Esophagus muscularis mucosa (tissue), 4 donors: ENCODE measurements at places on chromosomes 13 and 19. TPM values are rescaled to one million over a fixed set of nuclear protein-coding genes. Genes with fewer than 3 reads are reported as not detected.

CYP4F3 gene
- total RNA-seq: 0.06 TPM

ZNF136 gene
- 8.9 TPM for total RNA-seq

DNA sequence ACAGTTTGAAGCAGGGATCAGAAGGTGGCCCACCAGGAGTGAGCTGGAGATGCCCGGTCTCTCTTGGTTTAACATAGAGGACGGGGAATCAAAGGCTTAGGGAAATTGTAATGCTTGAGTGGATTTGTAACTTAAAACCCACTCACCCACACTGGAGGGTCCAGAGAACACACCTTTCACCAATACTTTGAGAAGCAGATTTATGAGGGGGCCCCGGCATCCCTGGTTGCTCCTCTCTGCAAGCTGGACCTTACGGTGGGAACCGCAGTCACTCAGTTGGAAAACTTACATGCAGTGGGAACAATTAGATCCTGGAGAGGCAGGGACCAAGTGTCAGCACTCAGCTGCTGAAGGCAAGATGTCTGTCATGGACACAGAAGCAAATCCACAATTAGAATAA lies 20.5 kb downstream of the PPP5C start:
- H3K27ac ChIP-seq: no peak overlapping the region
- peaks cover 20% of the 10 kb centered on the region for H3K36me3 ChIP-seq
- H3K4me3 ChIP-seq: no peak overlapping the region
- DNase-seq: no peak
- H3K4me1 ChIP-seq: peaks cover 15% of the 10 kb centered on the region
- H3K27me3 ChIP-seq: no peaks in the 10 kb centered on the region

DNA sequence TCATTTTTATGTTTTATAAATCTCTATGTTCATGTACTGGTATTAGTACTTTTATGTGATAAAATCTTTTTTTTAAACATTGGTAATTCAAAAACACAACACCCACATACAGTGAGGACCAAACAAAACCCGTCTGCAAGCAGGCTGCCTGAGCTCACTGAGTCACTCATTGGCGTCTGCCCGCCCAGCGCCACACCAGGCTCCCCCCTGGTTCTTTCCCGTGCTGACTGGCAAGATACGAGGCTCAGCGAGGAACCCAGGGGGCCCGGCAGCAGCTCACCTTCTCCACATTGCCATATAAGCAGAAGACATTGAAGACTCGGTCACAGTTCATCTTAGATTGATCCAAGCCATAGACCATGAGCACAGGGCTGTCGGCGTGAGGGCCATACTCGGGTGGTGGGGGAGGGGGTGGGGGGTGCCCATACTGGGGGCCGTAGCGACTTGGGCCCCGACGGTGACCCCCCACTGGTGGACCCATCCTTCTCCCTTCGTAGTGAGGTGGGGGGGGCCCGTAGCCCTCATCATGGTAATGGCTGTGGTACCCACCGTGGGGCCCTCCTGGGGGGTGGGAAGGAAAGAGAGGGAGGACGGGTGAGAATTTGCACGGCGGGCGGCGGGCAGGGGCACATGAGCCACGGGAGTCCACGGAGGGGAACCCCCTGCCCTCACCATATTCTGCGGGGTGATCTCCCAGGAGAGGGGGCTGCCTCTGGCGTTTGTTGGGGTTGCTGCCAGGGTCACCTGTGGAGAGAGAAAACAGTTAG lies 8.4 kb upstream of the ECH1 start:
- peaks cover 100% of the 10 kb centered on the region for H3K36me3 ChIP-seq
- H3K27ac ChIP-seq: peak overlapping the region; percentile 10
- no peaks in the 10 kb centered on the region for H3K27me3 ChIP-seq
- peaks cover 40% of the 10 kb centered on the region for H3K4me1 ChIP-seq
- no peak overlapping the region for H3K4me3 ChIP-seq

DNA sequence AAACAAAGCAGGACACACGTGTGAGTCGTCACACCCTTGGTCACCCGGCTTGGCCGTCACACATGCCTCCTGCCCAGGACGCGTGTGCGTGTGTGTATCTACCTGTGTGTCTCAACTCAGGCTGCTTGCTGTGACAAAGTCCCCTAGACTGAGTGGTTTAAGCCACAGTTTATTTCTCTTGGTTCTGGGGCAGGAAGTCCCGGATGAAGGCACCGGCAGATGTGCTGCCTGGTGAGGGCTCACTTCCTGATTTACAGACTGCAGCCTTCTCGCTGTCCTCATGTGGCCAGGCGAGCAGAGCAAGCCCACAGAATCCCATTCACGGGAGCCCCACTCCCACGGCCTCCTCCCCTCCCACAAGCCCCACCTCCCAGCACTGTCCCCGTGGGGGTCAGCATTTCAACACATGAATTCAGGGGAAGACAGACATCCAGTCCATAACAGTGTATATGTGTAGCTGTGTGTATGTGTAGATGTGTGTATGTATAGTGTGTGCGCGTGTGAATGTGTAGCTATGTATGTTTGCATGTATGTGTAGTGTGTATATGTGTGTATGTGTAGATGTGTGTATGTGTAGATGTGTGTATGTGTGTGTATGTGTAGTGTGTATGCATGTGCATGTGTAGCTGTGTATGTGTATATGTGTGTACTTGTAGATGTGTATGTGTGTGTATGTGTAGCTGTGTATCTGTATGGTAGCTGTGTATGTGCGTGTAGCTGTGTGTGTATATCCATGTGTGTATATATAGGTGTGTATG lies 51.5 kb downstream of the MCF2L start:
- DNase-seq: no peak
- peaks cover 9% of the 10 kb centered on the region for H3K4me1 ChIP-seq
- no peaks in the 10 kb centered on the region for H3K36me3 ChIP-seq
- H3K27me3 ChIP-seq: no peaks in the 10 kb centered on the region
- H3K27ac ChIP-seq: no peak overlapping the region
